Astrocyte of the cerebellum (primary cell): ENCODE measurements at places on chromosomes 5 and 9.

DNA sequence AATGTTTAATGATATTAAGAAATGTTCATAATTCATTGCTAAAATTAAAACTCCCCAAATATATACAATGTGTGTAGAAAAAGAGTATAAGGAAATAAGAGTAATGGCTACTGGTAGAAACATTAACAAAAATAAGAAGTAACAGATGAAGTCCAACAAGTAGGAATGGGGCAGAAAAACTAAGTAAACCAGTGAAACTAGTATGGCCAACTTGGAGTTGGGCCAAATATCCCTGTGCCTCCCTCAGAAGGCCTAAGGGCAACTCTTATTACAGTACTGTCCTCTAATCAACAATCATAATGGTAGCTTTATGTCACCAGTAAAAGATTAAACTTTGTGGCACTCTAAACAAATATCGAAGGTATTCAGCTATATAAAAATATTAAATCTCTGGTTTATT is 93.5 kb downstream of the SSBP2 start:
- DNase-seq: no peak

DNA sequence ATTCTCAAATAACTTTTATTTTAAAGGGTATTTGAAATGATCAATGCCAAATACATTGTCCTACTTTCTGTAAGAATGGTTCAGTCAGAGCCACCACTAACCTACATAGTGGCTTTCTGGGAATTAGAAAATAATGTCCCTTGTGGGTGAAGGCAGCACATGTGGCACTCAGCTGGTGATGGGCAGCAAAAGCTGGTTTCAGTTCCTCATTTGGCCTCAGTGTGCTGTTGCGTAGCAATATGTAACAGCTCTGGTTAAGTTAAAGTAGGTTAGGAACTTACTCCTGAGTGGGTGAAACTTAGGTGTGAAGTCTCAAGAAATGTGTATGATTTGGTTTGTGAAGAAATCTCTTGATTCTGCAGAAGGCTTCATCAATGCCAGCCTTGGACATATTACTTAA is 99.6 kb upstream of the SPEF2 start:
- no peak for DNase-seq

GRCh38 chr5:40916226-40916625 is 6.9 kb downstream of the C7 start:
- DNase-seq: no peak

- no peak for DNase-seq
Observed at GRCh38 chr9:116464987-116465571, 222.0 kb upstream of the TRIM32 start.

GRCh38 chr5:137254119-137255090 is 244.7 kb downstream of the SPOCK1 start:
- DNase-seq: no peak

- DNase-seq: no peak
Observed at GRCh38 chr5:178211095-178212048, 7.0 kb downstream of the HNRNPAB start.

- no peak for DNase-seq
Observed at GRCh38 chr5:115718927-115719326, 93.1 kb upstream of the TMED7 start.

DNA sequence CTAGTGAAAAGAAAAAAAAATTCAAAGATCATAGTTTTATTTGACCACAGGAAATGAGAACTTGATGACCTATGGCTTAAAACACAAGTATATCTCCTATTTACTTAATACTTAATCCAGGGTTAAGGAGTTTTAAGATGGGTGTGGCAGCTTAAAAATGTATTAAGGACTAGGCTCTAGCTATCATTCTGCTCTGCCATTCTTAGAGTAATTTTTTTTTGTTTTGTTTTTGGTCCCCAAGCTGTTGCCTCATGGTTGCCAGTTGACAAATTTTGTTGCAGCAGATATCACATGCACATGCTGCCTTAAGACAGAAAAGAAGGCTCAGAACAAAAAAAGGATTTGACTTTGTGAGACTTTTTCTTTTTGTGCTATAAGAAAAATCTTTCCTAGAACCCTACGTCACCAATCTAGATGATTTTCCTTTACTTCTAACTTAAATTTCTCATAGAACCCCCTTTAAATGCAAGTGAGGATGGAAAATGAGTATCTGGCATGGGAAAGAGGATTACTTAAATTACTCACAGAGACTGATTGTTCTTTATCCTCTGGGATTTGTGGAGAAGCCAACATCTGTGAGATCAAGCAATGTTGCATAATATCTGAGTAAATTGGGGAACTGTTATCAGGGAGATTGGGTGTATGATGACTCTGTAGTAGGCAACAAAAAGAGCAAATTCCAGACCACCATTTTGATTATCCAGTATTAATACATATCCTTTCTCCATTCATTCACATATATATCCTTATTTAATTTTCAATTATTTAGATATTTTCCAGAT is 364.7 kb upstream of the CD180 start:
- no peak for DNase-seq

GRCh38 chr5:22102823-22103359 is 750.3 kb downstream of the CDH12 start:
- no peak for DNase-seq

DNA sequence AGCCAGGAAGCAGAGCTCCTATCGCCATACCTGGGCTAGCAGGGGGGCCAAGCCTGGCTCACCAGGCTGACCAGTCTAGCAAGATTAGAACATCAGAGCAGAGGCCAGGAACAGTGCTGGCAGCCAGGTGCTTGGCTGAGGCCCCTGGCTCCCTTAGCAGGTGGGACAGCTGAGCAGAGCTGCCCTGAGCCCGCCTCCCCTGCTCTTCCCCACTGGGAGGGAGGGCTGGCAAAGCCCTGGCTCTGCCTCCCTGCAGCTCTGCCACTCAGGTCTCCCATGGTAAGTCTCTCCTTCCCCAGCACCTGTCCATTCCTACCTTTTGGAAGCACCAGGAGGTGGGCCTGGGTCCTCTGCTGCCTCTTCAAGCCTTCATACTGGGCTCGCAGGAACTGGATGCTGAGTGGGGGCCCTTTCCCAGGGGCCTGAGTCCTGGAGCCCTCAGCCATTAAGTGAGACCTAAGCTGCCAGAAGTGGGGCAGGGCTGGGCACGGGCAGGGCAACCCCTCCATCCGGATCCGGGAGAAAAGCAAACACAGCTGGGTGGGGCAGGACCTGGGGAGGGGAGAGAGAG is 803 bp downstream of the C9orf152 start:
- DNase-seq: no peak

- no peak for DNase-seq
Observed at GRCh38 chr9:2916382-2916985, 72.6 kb upstream of the PUM3 start.

GRCh38 chr5:177364159-177364962 is 6.6 kb downstream of the RGS14 start:
- no peak for DNase-seq
